ENCODE measurements at places on chromosomes 12 and 14.

GRCh38 chr12:11661491-11662089 lies 12.1 kb downstream of the ETV6 start:
- no peak for DNase-seq

GRCh38 chr14:23077962-23078361 lies 17.0 kb downstream of the ACIN1 start:
- DNase-seq = no peak

DNA sequence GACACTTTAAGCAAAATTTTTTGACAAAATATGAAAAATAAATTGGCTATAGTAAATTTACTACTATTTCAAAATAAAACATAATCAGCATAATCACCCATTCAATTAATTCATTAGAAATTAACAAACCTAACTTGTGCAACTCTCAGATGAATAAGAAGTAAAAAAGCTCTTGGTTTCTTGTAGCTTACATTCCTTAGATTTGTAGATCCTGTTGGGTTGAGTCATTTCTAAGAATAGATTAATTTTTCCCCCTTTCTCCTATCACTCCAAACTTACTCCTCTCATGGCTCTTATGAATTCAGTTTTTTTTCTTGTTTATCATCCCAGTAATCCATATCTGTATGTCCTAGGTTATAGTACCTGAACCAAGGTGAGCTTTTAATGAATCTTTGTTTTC lies 230.9 kb upstream of the LRIG3 start:
- no peak for DNase-seq

GRCh38 chr12:75660107-75660530 lies 148.7 kb upstream of the KRR1 start:
- no peak for DNase-seq

DNA sequence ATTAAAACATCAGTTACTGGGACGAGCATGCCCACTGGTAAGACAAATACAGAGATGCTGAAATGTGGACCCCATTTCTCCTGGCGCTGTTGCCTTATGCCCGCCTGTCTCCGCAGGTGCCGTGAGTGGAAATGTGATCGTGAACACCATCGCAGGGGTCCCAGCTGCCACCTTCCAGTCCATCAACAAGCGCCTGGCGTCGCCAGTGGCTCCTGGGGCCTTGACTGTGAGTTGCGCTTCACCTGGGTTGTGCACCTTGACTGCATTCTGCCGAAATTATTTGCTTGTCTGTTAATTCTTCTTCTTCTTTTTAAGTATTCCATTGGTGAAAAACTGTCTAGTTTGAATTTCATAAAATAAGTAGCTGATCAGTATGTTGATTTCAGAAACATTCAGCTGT lies 89.1 kb downstream of the DDX51 start:
- DNase-seq = no peak

GRCh38 chr14:32345311-32345791 lies 16.3 kb downstream of the AKAP6 start:
- peak; percentile 45 for DNase-seq

DNA sequence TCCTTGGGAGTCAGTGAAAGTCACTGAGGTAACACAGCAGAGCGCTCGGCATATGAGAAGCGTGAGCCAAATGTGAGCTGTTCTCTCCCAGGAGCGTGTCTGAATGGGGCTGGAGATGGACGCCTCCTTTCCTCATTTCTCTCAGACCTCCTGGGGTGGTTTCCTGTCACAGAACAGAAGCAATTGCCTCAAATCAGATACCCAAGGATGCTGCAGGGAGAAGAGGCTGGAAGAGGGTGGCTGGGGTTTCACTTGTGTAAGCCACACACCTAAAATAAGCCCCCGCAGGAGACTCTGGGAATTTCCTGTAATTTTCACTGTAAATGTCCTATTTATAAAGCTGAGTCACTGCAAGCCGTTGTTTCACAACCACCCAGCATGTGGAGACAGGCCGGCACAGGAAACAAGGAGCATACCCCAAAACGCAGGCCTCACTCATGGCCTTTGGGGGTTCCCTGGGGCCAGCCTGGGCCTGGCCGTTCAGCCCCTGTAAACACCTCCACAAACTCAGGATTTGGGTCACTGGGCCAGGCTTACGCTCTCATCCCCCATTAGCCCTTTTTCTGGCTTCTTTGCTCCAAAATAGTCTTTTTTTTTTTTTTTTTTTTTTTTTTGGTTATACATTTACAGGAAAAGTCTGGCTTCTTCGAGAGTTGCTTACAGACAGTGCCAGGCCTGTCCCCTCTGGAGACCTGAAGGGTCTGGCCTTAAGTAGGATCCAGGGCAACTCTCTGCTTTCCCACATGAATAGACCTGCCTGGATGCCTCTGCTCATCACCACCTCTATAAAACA lies 55.3 kb downstream of the VCPKMT start:
- DNase-seq = peak; percentile 40

GRCh38 chr14:76773188-76773885 lies 12.1 kb downstream of the VASH1 start:
- DNase-seq = peak; percentile 67

DNA sequence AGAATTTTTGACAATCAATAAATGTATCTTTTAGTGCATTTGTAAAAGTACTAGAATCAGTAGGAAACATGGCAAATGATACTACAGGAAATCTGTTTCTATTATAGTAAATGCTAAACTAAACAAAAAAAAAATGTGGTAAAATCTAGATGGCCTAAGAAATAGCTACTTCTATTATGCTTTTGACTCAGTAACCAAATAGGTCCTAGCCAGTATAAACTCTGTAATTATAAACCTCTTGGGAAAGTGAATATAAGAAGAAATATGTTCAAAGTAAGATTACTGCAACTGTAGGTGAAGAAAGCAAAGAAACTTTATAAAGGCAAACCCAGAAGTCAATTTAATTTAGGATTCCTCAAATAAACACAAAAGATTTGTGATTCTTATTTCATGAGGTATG lies 581.2 kb downstream of the LRFN5 start:
- DNase-seq = no peak

DNA sequence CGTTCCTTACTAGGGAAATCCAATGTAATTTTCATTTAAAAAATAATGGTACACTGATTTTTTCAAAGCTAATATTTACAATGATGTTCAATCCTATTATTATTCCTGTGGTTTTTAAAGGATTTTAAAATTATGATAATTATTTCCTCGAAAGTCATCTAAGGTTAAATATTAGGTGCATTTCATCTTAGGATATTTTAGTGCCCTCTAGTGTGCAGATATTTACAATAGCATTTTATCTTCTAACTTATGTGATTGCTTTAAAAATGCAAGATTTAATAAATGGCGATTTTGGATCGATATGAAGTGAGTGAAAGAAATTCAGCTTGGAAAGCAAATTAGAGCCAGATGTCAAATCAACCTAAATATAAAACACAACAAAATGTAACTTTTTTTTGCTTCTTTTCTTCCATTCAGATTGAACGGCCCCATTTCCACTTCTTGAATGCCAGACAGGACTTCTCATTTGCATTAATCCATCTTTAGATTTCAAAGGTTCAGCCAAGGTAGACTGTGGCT lies 293.5 kb downstream of the SLC6A15 start:
- DNase-seq = no peak

DNA sequence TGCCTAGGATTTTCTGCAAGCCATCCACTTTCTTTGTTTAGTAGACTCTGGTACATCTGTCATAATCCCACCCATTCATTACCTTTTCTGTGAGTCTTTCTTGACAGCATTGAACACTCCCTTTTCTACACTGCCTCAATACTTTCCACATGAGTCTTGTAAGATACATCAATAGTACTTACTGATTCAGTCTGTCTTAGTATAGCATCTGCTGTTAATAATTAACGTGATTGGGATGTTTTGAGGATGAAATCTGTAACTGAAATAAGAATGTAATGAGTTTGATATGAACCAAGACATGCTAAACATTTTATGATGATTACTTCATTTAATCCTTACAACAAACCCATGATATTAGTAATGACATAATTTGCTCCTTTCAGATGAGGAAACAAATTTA lies 196.2 kb upstream of the FOXG1 start:
- no peak for DNase-seq

DNA sequence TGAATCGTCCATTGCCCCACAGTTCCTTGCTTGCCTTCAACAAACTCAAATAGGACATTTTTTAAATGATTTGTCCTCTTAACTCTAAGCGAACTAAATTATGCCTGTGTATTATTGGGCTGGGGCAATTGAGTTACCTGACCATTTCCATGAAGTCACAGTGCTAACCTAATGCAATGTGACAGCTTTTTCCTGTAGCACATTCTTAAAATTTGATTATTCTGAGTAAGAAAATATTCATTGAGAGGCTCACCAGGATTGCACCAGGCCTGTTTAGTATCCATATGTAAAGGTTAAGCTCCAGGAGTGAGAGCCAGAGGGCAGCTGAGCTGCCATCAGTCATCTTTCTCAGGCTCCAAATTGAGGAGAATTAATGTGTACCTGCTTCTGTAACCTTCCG lies 90.9 kb downstream of the GPR65 start:
- no peak for DNase-seq

DNA sequence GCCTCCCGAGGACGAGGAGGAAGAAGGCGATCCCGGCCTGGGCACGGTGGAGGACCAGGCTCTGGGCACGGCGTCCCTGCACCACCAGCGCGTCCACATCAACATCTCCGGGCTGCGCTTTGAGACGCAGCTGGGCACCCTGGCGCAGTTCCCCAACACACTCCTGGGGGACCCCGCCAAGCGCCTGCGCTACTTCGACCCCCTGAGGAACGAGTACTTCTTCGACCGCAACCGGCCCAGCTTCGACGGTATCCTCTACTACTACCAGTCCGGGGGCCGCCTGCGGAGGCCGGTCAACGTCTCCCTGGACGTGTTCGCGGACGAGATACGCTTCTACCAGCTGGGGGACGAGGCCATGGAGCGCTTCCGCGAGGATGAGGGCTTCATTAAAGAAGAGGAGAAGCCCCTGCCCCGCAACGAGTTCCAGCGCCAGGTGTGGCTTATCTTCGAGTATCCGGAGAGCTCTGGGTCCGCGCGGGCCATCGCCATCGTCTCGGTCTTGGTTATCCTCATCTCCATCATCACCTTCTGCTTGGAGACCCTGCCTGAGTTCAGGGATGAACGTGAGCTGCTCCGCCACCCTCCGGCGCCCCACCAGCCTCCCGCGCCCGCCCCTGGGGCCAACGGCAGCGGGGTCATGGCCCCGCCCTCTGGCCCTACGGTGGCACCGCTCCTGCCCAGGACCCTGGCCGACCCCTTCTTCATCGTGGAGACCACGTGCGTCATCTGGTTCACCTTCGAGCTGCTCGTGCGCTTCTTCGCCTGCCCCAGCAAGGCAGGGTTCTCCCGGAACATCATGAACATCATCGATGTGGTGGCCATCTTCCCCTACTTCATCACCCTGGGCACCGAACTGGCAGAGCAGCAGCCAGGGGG lies 979 bp downstream of the KCNA5 start:
- no peak for DNase-seq

DNA sequence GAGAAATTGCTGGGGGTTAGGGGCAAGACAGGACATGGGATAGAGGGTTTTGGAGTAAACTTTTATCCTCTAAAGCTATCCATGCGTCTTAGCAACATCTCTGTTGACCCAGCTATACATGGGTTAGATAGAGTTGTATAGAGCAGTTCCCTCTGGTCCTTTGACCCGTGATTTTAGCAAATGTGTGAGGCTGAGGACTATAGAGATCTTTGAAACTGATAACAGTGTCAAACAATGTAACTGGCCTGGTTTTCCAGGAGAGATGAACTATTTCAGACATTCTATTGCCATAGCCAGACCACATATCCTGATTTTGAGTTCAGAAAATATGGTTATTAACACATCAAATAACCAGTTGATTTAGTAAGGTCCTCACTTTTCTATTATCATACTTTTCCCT lies 60.4 kb downstream of the B4GALNT3 start:
- no peak for DNase-seq

DNA sequence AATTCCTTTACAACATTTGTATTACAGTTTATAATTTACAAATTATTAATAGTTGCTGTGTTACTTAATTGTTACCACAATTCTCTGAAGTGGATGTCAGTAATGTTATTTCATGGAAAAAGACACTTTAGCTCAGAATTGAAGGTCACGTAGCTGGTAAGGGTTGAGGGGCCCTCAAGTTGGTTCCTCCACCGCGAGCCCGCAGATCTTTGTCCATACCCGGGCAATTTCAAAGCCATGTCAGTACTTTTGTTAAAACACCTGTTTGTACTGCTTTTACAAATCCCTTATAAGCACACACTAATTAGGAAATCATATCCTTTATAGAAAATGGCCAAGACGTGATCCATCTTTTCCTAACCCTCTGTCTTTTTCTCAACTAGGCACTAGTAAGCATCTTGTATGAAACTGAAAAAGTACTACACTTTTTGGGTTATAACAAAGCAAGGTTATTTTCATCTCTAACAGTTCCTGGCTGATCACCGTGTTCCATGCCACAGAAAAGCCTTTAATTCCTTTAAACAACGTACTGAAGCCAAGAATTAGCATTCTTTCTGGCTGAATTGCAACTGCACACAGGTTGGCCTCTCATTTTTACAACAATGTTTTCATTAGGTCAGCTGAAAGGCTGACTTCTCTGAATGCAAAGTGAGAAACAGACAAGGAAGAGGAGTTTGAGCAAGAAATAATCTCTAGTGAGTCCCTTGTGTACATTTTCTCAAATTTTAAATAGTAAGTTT lies 76.1 kb downstream of the CNTN1 start:
- peak; percentile 59 for DNase-seq

- DNase-seq = no peak
Observed at GRCh38 chr12:92462527-92462926, 240.3 kb upstream of the PLEKHG7 start.

DNA sequence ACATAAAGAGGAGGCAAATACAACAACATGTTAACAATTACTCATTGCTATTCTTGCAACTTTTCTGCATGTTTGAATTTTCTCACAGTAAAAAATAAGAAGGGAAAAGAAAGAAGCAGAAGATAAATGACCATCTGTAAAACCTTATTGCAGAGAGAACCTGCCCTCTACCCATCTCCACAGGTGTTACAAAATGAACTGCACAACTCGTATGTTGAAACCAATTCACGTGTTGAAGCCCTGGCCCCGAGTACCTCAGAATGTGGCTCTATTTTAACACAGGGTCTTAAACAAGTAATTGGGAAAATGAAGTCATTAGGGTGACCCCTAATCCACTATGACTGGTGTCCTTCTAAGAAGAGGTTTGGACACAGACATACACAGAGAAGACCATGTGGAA lies 39.5 kb downstream of the FOXN3 start:
- no peak for DNase-seq

- peak; percentile 23 for DNase-seq
Observed at GRCh38 chr12:12022306-12022936, 48.3 kb upstream of the BCL2L14 start.

DNA sequence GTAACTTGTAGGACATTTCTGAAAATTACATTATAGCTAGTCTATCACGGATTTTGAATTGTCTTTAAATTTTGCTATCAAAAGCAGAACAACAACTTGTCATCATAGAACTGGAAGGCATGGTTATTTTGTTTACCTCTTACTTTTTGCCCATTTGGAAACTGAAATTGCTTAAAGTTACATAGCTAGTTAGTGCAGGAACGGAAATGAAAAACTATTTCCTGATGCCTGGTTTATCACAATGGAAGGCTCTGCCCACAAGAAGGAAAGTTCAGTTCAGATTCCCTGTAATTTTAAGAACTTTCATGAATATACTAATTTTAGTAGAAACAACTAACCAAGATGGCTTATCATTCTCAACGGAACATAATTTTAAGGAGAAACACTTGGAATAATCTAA lies 427.7 kb downstream of the RAD51B start:
- DNase-seq = no peak

- no peak for DNase-seq
Observed at GRCh38 chr14:100655741-100656085, 68.5 kb upstream of the BEGAIN start.

Measured in Ammon's horn (tissue), 1 donor.